ENCODE measurements at places on chromosomes 5 and 9.

GRCh38 chr5:103308774-103309173, 50.2 kb downstream of the MACIR start:
- DNase-seq = no peak

DNA sequence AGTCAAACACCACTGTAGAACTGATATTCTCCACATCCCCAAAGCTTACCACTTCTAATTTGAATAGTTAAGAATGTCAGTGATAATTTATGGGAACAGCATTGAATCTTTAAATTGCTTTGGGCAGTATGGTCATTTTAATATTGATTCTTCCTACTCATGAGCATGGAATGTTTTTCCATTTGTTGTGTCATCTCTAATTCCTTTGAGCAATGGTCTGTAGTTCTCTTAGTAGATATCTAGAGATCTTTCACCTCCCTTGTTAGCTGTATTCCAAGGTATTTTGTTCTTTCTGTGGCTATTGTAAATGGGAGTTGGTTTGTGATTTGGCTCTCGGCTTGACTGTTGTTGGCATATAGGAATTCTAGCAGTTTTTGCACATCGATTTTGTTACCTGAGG, 1341.8 kb upstream of the CDH9 start:
- no peak for DNase-seq

GRCh38 chr5:127256886-127257597, 33.6 kb upstream of the MEGF10 start:
- DNase-seq = no peak

DNA sequence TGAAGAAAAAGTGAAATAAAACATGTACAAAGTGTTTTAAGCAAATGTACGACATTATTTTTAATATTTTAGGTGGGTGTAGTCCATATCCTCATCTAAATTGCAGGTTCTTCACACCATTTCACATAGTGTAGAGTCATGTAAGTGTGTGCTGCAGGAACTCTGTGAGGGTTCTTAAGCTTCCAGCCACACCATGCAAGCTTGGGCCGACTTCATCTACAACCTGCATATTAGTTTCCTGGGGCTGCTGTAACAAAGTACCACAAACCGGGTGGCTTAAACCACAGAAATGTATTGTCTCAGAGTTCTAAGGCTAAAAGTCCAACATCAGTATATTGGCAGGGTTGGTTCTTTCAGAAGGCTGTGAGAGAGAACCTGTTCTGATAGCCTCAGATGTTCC, 10.2 kb downstream of the PAM start:
- no peak for DNase-seq

GRCh38 chr5:96146675-96147074, 185.0 kb upstream of the ELL2 start:
- no peak for DNase-seq
